ENCODE measurements at places on chromosomes 11 and 22.

DNA sequence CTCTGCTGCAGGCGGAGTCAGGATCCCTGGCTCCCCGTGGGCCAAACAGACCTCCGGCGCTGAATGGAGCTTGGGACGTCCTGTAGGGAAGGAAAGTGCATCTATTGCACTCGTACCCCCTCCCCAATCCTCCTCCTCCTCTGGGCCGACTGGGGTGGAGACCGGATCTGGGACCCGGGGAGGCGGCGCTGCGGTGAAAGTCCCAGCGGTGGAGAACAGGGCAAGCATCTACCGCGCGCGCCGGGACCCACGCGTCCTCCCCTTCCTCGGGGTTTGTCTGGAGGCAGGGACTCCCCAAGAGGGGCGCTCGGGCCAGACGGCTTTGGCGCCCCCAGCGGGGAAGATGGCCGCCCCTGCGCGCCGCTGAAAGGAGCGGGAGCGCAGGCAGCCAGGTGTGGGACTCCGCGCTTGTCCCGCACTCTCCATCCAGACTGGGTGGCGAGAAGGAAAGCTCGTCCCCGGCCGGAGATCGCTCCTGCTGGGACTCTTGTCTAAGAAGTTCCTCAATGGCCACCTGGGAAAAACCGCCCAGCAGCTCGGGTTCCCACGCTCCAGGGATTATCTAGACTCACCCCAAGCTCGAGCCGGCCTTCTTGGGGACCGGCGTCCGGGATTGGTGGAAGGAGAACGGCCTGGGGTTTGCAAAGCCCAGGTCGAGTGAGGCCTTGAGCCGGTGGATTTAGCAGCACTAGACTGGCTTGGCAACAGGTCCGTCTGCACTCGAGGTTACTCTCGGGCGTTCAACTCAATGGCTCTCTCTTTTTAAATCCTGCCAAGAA lies 718 bp downstream of the FADS2 start:
- peak; percentile 34 for DNase-seq

- DNase-seq, result no peak
These were observed 5.6 kb upstream of the SMIM38 start for GRCh38 chr11:69150175-69150574.

- DNase-seq, result peak; percentile 53
These were observed 1110.9 kb upstream of the CNTN5 start for GRCh38 chr11:97909614-97910399.

DNA sequence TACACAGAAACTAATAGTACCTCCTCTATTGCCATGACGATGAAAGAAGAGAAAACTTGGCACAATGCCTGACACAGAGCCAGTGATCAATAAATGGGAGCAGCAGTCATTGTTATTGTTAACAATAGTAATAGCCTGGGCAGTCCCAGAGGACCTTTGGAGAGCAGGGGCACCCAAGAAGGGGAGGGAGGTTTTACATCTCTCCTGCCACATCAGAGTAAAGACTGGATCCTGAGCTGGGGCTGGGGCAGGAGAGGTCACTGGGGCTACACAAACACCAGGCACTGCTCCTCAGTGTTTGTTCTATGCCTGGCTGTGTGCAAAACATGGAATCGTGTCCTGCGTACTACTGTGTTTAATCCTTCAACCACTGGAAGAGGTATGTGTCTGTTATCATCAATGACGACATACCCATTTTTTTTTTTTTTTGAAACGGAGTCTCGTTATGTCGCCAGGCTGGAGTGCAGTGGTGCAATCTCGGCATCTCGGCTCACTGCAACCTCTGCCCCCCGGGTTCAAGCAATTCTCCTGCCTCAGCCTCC lies 25.0 kb upstream of the CREB3L1 start:
- no peak for DNase-seq

- peak; percentile 52 for DNase-seq
These were observed 99.5 kb downstream of the ZNF280B start for GRCh38 chr22:22408731-22409696.

DNA sequence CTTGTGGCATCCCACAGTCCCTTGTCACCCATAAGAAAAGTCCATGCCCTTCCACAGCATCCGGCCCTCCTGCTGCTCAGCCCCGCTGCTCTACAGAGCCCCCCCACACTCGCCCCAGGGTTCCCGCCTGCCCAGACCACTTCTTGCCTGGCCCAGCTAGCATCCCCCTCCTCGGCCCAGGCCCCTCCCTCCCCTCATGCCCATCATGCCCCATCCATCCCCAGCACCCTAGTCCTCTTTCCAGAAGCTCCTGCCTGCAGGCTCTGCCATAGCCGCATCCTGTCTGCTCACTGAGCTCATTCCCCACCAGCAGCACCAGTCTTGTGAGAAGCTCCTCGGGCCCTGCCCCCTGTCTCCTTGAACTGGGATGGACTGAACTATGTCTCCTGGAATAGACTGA lies 54.4 kb downstream of the LINC01488 start:
- DNase-seq, result no peak

- peak; percentile 95 for DNase-seq
These were observed 26.6 kb downstream of the RAB30 start for GRCh38 chr11:83044958-83045712.

DNA sequence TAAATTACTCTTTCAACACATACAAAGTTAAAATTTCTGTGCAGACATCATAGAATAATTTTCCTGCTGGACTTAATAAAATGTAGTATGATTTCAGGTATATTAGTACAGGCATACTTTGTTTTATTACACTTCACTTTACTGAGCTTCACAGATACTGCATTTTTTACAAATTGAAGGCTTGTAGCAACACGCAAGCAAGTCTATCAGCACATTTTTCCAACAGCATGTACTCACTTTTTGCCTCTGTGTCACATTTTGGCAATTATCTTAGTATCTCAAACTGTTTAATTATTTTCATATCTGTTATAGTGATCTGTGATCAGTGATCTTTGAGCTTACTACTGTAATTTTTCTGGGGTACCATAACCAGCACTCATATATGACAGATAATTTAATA lies 44.5 kb downstream of the BBOX1 start:
- DNase-seq, result no peak

GRCh38 chr11:64445651-64446050 lies 86.7 kb downstream of the RPS6KA4 start:
- no peak for DNase-seq

DNA sequence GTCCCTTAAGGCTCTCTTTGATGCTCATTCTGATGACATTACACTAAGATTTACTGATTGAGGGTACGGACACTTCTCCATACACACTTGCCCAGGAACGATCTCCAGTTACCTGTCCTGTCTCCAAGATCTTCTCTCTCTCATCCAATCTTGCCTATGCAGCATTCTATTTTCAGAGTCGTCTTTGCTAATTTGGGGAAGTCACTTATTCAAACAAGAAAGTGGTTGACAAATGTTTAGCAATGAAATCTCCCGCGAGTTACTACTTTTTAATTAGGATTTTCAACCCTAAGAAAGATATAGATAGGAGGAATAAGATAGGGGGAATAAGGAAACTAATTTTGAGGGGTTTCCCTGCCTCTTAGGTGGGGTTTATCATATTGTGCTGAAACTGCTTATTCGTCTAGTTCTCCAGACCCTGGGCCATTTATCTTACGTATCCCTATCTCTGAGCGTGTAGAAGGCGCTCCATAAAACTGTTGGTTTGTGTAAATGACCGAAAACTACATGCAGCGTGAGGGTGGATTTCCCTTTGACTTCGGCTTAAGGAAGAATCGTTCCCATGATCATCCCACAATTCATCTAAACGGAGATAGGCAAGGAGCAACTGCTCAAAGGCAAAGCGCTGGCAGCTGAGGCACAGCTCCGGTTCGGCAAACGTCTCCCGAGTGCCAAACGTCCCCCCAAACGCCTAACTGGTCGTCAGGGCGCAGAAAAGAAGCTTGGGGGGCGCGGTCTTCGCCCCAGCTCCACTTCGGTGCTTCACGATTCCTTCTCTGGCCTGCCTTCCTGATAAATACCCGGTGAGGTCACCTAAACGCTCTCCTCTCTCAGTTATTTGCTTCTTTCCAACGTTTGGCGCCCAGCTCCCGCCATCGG lies 804 bp downstream of the APIP start:
- no peak for DNase-seq

DNA sequence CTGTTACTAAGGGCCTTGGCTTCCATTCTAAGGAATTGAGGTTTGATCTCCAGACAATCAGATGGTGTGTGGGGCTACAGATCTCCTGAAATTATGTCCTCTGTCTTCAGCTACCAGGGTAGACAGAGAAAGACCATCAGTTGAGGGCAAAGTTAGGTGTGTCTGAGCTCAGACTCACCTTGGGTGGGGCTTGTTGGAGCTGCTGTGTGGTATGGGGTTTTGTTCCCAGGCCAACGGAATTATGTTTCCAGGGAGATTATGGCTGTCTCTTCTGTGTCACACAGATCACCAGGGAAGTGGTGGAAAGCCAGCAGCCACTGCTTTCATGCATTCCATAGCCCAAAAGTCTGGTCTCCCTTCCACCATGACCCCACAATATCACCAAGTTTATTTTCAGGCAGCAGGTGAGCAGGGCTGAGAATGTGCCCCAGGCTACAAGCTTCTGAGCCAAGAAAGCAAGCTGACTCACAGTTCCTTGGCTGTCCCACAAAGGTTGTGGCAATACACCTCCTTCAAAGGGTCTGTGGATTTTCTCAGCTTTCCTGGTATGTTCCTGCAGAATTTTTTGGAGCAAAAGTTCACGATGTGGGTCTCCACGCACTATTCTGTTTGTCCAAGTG lies 714.9 kb downstream of the LUZP2 start:
- DNase-seq, result peak; percentile 46

GRCh38 chr22:38724926-38725571 lies 19.3 kb downstream of the GTPBP1 start:
- DNase-seq, result peak; percentile 65

- no peak for DNase-seq
These were observed 22.5 kb downstream of the RELT start for GRCh38 chr11:73398721-73399120.

- no peak for DNase-seq
These were observed 189.3 kb upstream of the NECTIN1 start for GRCh38 chr11:119918347-119918746.

- DNase-seq, result no peak
These were observed 66.5 kb downstream of the ARHGAP42 start for GRCh38 chr11:100753571-100753970.

GRCh38 chr11:117902001-117902845 lies 25.8 kb upstream of the FXYD6 start:
- DNase-seq, result no peak

GRCh38 chr22:17754233-17754925 lies 19.9 kb downstream of the BID start:
- peak; percentile 28 for DNase-seq

- DNase-seq, result no peak
These were observed 49.0 kb downstream of the LINC01488 start for GRCh38 chr11:69530278-69531070.

DNA sequence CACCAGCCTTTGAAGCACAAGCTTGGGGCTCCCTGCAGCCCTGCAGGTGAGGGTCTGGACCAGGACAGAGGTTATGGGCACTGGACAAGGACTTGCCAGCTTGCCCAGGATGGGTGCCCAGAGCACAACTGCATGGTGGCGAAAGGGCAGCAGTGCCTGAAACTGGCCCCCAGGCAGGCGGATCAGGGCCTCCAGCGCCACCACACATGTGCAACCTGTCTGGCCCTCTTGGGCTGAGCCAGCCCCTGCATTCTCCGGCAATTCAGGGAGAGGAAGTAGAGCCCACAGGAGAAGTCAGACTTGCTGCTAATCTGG lies 18.8 kb downstream of the MB start:
- DNase-seq, result no peak

GRCh38 chr11:119934866-119935265 lies 203.0 kb downstream of the TRIM29 start:
- no peak for DNase-seq

DNA sequence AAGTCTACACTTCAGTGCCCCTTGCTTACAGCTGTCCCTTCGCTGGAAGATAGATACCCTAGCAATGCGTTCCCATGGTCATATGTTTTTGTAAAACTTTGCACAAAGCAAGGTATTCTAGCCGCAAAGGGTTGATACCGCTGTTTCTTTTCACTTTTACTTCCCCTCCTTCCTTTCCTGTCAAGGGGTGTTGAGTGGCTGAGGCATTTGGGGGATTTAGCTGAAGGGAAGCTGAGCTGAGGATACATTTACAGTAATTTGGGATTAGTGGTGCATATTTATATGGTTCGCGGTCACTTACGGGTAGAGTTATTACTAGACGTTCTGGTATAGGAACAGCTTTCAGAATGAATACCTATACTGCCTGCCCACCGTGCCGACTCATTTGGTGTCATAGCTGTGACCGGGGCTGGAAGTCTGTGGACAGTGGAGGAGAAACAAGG lies 86.9 kb upstream of the WNT11 start:
- DNase-seq, result no peak

- peak; percentile 89 for DNase-seq
These were observed 76.0 kb downstream of the ST3GAL4 start for GRCh38 chr11:126431401-126432064.

DNA sequence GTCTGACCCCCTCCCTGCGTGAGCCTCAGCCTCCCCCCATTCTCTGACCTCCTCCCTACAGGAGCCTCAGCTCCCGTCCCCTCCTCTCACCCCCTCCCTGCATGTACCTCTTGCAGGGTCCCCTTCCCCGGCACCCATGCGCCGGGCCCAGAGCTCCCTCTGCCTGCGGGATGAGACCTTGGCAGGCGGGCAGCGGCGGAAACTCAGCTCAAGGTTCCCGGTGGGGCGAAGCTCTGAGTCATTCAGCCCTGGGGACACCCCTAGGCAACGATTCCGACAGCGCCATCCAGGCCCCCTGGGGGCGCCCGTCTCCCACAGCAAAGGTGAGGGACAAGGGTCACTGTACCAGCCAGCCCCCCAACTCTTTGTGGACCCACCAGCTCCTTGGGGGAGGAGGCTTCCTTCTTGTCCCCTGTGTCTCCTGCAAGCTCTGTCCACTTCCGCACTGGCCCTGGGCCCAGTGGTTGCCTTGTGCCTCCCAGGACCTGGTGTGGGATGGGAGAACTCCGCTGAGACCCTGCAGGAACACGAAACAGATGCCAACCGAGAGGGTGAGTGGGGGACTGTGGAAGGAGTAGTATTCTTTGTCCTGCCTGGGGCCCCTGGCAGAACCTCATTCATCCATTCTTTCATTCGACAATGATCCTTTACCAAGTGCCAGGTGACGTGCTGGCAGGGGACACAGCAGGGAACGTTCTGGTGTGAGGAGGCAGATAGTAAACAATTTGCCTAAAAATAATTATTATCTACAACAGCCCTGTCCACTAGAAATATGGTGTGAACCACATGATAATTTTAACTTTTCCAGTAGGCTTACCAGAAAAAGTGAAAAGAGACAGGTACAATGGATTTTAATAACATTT lies 3.7 kb upstream of the RPS6KA4 start:
- peak; percentile 89 for DNase-seq

GRCh38 chr11:2432171-2432621 lies 12.1 kb downstream of the TRPM5 start:
- no peak for DNase-seq

GRCh38 chr11:7514099-7514591 lies 346 bp downstream of the PPFIBP2 start:
- DNase-seq, result no peak

- peak; percentile 83 for DNase-seq
These were observed 48.6 kb upstream of the UCP3 start for GRCh38 chr11:74057249-74058151.

DNA sequence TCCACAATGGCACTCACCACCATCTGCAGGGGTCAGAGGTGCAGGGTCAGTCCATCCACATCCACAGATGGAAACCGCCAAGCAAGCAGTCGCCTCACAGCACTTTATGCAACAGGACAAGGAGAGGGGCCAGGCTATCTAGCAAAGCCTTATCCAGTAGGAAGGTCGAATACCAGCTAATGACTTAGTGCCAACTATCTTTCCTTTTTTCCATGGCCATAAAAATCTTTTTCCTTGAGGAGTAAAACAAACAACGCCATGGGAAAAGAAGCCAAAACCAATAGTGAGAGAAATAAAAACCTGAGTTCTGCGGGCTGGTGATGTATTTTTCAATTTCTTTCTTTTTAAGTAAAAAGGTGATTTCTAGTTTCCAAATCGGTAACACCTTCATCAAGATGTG lies 8.2 kb downstream of the SNX19 start:
- no peak for DNase-seq
